RCC 7860 (cell line): ENCODE measurements at places on chromosomes 16 and 17.

- DNase-seq = no peak
These were observed 231.3 kb downstream of the HAPSTR1 start for GRCh38 chr16:9322769-9323168.

GRCh38 chr17:64182325-64183012 is 52.5 kb upstream of the ERN1 start:
- no peak for DNase-seq

GRCh38 chr17:44118427-44119050 is 4.9 kb downstream of the HDAC5 start:
- no peak for DNase-seq

GRCh38 chr17:77027271-77027889 is 113.4 kb upstream of the SEC14L1 start:
- DNase-seq = no peak

DNA sequence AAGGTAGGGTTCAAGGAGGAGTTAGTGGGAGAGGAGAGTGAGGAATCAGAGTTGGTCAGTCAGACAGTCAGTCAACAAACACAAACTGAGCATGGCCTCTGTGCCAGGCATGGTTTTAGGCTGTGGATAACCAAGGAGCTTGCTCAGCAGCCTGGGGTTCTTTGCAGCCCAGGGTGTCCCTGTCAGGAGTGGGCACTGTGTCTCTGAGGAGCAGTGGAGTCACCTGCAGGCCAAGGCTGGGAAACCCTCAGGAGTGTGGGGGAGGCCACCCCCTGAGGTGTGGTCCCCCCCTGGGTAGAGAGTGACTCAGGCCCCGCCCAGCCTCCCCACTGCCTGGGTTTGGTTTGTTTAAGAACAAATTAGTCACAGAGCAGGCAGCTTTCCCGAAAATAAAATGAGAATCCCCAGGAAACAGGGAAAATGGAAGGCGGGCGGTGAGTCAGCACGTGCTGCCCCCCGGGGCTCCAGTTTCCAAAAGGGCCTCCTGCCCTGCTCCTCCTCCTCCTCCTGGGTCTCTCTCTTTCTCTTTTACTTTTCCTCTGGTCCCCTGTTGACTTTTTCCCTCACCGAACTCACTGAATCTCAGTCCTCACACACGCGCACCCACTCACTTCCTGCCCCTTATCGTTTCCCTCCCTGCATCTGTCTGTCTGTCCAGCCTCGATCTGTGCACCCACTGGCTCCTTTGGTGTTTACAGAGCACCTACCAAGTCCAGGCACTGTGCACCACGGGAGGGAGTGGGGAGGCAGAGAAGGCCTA is 44.3 kb downstream of the SOCS3 start:
- peak; percentile 94 for DNase-seq

DNA sequence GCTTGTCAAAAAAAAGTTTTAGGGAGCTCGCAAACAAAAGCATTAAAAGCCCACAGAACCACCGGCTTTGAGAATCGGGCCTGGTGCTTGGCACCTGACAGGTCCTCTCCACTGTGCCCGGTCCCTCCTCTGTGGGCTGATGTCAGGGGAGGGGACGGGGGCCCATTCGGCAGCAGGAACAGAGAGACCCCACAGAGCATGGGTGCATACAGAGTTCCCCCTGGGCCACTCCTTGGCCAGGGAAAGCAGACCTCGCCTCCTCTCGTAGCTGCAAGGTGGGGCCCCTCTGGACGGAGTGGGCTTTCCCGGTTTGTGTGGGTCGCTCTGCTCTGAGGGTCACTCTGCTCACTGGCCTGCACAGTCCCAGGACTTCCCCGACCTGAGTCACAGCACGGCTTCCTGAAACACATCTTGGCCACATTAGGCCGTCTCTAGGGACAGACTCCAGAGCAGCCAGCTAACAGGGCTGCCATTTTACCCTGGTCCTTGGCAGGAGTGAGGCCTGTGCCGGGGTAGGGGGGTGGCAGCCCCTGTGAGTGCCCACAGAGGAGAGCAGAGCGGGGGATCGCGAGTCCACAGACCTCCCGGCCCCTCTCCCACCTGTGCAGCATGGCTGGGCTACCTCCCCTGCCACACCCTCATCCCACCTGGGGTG is 11.1 kb downstream of the CBFA2T3 start:
- no peak for DNase-seq

GRCh38 chr16:66918803-66919568 is at the start of gene CDH16:
Gene CDH16 (minus strand): TSS chr16:66918885. CDS start chr16:66918065, 820 bp downstream.
- peak; percentile 88 for DNase-seq

DNA sequence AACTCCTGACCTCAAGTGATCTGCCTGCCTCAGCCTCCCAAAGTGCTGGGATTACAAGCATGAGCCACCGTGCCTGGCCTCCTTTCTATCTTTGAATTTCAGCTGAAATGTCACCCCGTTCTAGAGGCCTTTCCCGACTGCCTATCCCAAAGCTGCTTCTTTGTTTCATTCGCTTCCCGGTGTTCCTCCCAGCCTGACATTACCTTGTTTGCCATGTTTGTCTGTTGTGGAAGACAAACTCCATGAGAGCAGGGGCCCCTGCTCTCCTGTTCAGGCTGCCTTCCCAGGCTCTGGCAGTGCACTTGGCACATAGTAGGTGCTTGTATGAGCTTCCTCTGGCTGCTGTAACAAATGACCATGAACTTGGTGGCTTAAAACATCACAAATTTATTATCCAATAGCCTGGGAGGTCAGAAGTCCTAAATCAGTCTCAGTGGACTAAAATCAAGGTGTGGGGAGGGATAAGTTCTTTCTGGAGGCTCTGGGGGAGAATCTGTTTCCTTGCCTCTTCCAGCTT is 2.6 kb upstream of the CCL22 start:
- DNase-seq = no peak
